Stimulated activated CD4-positive, alpha-beta T cell treated with anti-CD3 and anti-CD28 coated beads, Interleukin-1b, Interleukin-23, amount 100 ng/mL, for 4 hours (primary cell): ENCODE measurements at places on chromosomes 3 and 15.

DNA sequence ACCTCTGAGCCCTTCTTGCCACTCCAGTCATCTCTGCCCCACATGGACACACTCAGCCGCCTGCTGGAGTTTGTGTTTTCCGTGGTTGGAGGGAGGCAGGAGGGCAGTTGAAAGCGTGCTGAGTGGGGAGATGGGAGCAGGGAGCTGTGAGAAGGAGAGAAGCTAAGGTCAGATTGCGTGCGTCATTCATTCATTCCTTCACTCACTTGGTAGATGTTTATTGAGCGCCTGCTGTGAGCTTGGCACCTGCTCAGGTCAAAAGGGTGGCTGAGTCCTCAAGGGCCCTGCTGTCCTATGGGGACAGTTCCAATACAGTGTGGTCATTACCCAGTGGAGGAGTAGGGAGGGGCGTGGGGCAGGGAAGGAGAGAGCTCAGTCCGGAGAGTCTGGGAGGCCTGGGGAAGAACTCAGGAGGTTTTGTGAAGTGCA lies 23.5 kb downstream of the LIMD1 start:
- DNase-seq: no peak

GRCh38 chr15:64038878-64039610 lies 7.2 kb downstream of the DAPK2 start:
- no peak for DNase-seq

GRCh38 chr15:71295603-71296314 lies 180.5 kb downstream of the THSD4 start:
- DNase-seq: no peak

GRCh38 chr15:78438619-78439285 lies 736 bp downstream of the IREB2 start:
- DNase-seq: no peak

GRCh38 chr15:37902126-37902525 lies 32.3 kb upstream of the TMCO5A start:
- DNase-seq: no peak

DNA sequence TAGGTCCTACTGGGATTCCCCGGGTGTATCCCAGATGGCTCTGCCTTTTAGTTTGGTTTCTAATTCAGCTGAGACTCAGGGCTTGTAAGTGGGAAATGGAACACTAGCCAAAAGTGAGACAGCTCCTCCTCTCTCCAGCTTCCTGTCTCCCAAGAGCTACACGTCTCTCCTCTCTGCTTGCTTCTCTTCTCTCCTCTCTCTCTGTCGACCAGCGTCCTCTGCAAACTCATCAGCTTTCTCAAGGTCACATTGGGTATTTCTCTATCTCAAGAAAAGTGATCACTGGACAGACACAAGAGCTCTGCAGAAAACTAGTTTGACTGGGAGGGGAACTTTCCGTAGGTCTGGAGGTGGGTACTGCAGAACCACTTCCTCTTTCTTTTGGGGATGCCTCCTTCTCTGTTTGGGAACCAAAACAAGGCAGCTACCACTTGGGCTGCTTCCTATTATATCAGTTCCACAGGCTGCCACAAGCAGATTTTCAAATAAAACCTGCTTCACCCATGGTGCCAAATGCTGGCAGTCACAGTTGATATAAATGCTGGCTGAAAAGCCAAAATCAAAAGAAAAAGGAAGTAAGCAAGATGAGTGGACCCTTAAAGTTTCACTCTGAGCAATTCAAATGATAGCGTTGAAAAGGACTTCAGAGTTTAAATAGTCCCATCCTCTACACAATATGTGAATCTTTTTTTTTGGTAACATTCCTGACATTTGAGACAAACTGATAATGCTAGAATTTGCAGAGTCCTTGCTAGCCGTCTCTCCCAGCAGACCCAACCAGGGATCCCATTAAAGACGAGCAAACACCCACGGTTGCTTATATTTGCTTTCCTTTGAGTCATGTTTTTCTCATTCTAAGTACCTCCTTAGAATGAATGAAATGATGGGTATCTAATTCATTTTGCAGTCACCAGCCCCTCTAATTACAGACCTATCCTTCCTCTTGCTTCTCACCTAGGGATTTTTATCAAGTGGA lies 7.2 kb upstream of the DYNC1LI1 start:
- no peak for DNase-seq
